ENCODE measurements at places on chromosomes 3 and 15.
A peak's percentile ranks its signal among the peaks of the same experiment; 100 is the strongest.

- no peak for DNase-seq
These were observed 7.2 kb downstream of the GLDN start for GRCh38 chr15:51348688-51349087.

GRCh38 chr3:29145360-29145759 lies 135.5 kb upstream of the RBMS3 start:
- DNase-seq = no peak

DNA sequence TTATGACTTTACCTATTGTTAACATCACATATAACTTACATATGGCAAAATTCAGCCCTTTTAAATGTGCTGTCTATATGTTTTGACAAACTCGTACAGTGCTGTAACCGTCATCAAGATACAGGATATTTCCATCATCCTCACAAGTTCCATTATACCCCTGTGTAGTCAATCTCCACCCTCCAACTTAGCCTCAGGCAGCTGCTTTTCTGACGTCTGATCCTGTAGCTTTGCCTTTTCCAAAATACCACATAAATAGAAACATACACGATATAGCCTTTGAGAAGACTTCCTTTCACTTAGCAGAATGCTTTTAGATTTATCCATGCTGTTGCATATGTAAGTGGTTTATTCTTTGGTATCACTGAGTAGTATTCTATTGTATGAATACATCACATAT lies 47.1 kb downstream of the SLC12A1 start:
- DNase-seq = no peak

- DNase-seq = no peak
These were observed 11.4 kb downstream of the DET1 start for GRCh38 chr15:88535100-88535499.

DNA sequence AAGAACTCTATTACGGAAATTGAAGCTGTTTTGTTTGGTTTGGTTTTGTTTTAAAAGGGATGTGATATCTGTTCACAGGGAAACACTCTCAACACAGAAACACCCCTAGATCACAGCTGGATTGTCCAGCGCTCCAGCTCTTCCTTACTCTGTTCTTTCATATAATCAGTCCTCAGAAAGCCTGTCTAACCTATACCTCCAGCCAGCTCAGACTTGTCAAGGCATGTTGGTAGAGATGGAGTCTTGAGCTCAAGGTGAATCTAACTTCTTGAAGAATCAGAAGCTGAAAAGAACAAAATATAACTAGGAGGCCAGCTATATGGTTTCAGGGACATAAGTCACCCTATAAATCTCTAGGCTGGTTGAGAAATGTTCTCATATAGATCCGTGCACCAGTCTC lies 110.2 kb upstream of the EPHA3 start:
- DNase-seq = no peak

GRCh38 chr15:87144775-87145174 lies 1065.1 kb downstream of the AGBL1 start:
- DNase-seq = no peak

DNA sequence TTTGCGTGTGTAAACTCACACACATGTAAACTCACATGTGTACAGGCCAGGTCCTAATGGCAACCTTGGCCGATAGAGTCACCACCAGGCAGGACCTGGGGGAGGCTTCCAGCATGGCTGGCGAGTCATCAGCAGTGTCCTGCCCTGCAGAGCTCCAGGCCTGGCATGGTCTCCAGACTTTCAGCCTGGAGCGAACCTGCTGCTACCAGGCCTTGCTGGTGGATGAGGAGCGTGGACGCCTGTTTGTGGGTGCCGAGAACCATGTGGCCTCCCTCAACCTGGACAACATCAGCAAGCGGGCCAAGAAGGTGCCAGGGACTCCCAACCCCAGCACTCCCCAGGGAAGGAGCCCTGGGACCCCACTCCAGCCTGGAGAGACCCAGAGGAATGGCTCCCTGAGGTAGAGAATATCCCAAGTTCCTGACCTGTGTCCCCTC lies 1.0 kb downstream of the SEMA3B start:
- no peak for DNase-seq

DNA sequence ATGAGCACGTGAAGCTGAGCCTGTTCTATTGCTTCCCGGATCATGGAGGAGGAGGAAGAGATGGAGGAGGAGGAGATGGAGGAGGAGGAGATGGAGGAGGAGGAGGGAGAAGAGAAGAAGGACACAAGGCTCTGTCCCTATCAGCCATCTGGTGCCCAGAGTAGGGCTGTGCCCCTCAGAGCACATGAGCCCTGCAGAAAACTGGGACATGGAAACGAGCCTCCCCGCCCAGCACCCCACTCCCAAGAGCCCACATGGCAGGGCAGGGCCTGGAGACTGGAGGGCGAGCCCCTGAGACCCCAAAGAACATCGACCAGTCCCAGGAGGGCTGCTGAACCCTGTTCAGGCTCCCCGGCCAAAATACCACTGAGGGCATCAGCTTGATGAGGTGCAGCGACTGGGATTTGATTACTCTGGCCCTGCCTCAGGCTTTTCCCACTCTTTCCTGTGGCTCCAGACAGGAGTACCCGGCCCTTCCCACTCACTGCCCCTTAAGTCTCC lies 285.6 kb downstream of the UACA start:
- no peak for DNase-seq

- no peak for DNase-seq
These were observed 58.3 kb downstream of the NSUN3 start for GRCh38 chr3:94121161-94121560.

DNA sequence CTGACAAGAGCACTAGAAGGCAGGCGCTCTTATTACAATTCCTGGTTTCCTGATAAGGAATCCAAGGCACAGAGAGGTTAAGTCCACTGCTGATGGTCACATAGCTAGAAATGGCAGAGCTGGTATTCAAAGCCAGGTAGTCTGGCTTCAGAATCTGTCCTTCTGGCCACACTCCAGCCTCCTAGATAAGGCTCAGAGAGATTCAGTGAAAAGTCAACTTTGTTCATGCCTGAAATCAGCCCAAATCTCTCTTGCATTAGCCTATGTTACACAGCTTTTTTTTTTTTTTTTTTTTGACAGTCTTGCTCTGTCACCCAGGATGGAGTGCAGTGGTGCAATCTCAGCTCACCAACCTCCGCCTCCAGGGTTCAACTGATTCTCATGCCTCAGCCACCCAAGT lies 21.1 kb upstream of the CMTM8 start:
- no peak for DNase-seq

DNA sequence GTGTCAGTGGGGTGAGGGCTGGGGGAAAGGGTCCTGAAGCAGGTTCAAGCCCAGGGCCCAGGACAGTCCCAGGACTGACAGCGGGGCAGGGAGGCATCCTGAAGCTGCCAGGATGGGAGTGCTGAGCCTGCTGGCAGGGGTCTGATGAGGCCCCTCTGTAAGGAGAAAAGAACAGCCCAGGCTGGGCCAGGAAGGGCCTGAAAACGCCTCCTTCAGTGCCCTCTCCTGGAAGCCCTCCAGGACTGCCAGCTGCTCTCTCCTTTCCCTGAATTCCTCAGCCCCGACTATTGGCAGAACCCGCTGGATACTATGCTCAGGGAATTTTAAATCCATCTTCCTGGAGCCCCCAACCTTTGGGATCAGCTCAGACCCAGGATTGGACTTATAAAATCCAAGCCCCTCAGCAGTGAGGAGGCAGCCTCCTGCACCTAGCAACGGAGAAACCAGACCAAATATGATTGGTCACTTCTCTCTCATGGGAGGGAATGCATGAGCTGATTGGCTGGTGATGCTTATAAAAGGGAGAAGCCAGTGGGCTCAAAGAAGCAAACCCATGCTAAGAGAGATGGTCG lies 203.5 kb upstream of the LINGO1 start:
- peak; percentile 16 for DNase-seq

DNA sequence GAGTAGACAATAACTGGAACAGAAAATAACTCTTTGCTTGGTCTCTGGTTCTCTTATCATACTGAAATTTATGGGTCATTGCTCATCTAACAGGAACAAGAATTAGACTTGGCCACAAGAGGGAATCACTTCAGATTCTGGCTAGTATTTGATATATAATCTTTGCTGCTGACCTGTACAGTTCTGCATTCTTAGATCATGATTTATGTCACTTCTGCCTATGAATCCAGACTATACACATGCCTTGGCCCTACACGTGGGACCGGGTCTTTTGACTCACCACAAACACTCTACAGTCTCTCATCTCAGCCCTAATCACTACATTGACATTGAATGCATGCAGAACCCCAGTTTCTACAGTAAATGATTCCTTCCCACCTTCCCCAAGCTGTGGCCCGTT lies 162.5 kb upstream of the SOX2 start:
- DNase-seq = no peak

- DNase-seq = no peak
These were observed 18.4 kb downstream of the TFRC start for GRCh38 chr3:196063456-196063855.

GRCh38 chr3:5006755-5007202 lies 27.5 kb downstream of the BHLHE40 start:
- DNase-seq = peak; percentile 65

- DNase-seq = peak; percentile 43
These were observed 244.1 kb upstream of the STT3B start for GRCh38 chr3:31288641-31289100.

- DNase-seq = no peak
These were observed 72.4 kb upstream of the BBX start for GRCh38 chr3:107450254-107450893.

DNA sequence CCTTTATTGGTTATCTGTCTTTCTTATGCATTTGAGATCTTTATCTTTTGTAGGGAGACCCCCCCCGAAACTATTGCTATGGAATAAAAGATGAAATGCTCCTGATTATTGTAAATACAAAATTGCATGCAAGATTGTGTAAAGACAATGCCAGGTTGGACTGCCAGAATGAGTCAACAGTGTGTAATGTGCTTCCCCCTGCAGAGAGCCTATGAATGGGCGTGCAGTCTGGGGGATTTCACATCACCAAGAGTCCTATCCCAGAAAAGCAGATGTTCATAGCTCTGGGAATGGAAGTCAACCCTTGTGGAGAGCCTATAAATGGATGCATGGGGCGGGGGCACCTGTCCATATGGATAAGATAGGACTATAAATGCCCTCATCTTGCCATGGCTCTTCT lies 584.3 kb downstream of the NSUN3 start:
- DNase-seq = no peak

GRCh38 chr3:31483776-31484175 lies 48.9 kb upstream of the STT3B start:
- DNase-seq = no peak

- peak; percentile 56 for DNase-seq
These were observed 267.3 kb upstream of the ADAMTS9 start for GRCh38 chr3:64954995-64955636.

DNA sequence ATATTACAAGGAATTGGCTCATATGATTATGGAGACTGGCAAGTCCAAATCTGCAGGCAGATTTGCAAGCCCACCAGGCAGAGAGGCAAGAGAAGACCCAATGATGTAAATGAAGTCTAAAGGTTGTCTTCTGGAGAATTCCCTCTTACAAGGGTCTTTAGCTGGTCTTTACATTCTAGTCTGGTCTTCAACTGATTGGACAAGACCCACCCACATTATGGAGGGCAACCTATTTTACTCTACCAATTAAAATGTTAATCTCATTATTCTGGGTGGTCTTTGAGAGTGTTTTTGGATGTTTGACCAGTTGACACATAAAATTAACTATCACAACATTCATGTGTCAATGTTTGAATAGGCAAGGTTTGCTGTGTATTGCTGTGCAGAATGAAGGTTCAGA lies 28.0 kb upstream of the ATP11B start:
- no peak for DNase-seq

- DNase-seq = peak; percentile 39
These were observed 316.7 kb upstream of the TBL1XR1 start for GRCh38 chr3:177513815-177514610.

DNA sequence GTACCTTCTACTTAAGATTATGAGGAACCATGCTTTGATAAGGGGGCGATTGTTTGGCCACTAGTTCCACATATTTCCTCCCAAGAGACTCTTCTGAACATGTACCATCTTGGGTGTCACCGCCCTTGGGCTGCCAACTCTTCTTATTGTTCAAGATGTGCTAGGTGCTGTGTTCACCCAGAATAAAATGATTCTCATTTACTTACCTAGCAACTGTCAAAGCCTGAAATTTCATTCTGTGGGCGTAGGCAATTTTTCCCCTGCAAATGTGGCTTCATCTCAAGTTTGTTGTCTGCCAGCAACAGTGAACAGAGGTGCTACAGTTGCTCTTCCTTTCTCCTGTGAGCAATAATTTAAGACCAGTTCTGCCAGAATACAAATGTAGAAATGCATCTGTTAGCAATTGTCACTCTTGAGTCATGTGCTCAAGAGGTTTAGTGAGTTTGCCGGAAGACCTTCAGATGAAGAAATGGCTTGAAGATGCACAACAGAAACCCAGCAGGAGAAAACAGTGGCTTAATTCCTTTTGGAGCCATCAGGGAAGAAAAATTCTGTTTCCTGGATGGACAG lies 41.3 kb upstream of the RARB start:
- peak; percentile 37 for DNase-seq

- DNase-seq = no peak
These were observed 69.4 kb upstream of the FILIP1L start for GRCh38 chr3:100183608-100184125.

DNA sequence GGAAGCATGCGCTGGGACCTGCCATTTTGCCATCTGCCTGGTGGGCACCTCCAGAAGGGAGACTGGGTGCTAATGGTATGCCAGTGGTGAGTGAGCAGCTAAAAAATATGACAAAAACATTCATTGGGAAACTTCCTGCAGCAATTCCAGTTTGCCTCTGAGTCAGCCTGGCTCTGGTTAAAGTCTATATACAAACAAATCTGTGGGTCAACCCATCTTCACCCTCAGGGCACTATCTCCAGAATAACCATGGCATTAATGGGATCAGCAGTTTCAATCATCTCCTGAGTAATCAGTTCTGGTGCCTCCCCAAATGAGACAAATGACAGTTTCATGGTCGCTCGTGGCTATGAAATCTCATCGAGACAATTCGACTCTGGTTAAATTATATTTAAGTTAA lies 21.5 kb downstream of the FRMD4B start:
- no peak for DNase-seq

DNA sequence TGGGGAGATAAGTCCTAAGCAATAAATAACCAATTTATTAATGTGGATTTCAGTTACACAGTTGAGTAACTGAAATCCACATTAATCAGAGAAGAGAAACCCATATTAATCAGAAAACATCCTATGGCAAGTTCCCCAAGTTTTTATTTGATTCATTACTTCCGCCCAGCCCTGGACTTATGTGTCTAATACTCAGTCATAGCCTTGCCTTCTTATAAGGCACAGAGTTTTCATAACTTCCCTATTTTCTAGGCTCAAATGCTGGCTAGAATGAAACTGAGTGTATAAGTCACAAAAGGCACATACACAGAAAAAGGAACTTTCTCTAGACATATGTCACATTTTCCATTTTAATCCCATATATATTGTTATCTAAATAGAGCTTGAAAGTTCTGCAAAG lies 28.8 kb downstream of the CD47 start:
- DNase-seq = no peak

- DNase-seq = no peak
These were observed 23.9 kb upstream of the XIRP1 start for GRCh38 chr3:39216176-39216790.
